Urinary bladder (tissue), 4 donors: ENCODE measurements at places on chromosomes 5 and 9. TPM values are rescaled to one million over a fixed set of nuclear protein-coding genes. Genes with fewer than 3 reads are reported as not detected.

Gene CMBL
- 17.2 TPM for total RNA-seq

Gene SLC6A7
- total RNA-seq: not detected

Gene PCDHA5
- total RNA-seq: 0.69 TPM

Gene PCDHGB5
- 13.5 TPM for total RNA-seq

Gene ACTBL2
- not detected for total RNA-seq

Gene HAVCR1
- 0.90 TPM for total RNA-seq

Gene SLIT3
- total RNA-seq: 109 TPM

Gene HSPB3
- total RNA-seq: 12.4 TPM

Gene AK3
- 69.6 TPM for total RNA-seq

Gene CCL28
- 1.4 TPM for total RNA-seq

Gene CARTPT
- not detected for total RNA-seq

Gene SHOC1
- not detected for total RNA-seq

Gene ABCA2
- total RNA-seq: 11.1 TPM

Gene GRM6
- total RNA-seq: not detected

Gene ZNF483
- total RNA-seq: 19.0 TPM

Gene BTNL8
- not detected for total RNA-seq

Gene PPP2CA
- 67.5 TPM for total RNA-seq

Gene ANKRD34B
- total RNA-seq: not detected
